ENCODE measurements at places on chromosomes 7 and 10.

- DNase-seq: no peak
Measured at GRCh38 chr10:110471566-110472139, 26.1 kb upstream of the DUSP5 start.

- no peak for DNase-seq
Measured at GRCh38 chr7:8435590-8436545, 2.5 kb downstream of the NXPH1 start.

DNA sequence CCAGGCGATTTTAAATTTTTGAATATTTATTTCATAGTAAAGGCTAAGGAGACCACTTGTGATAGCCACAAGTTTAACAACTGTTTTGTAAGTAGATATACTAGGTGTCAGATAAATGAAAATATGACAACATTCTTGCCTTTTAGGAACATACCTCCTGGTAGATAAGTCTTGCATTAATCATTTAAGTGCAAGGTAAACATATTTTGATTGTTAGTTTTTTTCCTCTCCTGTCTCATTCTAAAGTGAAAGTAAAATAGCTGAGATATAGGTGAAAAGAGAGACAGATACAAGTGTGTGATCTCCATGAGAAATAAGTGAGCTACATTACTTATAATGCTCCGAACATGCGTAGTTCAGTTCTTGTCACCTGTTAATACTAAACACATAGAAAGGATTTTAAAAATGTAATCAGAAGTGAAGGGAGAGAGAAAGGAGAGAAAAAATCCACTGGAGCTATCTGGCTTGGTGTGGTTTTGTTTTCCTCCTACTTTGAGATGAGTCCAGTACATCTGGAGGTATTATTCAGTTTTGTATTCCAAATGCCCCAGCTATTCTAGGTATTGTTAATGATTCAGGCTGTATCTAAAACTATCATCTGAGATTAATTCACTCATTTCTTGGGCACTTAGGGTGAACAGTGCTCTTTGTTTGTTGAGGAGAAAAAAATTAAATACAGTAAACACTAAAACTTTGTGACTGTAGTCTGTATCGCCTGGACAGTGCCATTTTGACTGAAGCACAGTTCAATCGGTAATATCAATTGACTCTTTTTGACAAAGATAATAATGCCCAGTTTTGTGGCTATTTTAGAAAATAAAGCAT is 21.2 kb downstream of the GLCCI1 start:
- DNase-seq: no peak

GRCh38 chr7:159147687-159148086 is 3.0 kb upstream of the VIPR2 start:
- DNase-seq: no peak

DNA sequence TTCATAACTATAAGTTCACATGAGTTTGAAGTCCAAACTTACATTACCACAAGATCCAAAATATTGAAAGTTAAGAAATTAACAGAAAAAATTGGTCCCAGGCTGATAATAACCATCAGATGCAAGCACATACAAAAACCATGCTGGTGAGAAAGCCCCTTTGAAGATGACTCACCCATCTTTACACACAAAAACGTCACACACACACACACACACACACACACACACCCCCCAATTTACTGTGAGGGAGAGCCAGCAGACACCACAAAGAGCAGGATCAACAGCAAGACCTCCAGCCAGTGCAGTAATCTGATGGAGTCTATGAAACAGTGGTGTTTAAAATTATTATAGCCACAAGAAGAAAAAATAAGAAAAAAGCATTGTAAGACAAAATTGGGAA is 50.1 kb upstream of the DRGX start:
- DNase-seq: no peak

- DNase-seq: no peak
Measured at GRCh38 chr7:95267754-95268153, 56.6 kb downstream of the PON1 start.

- DNase-seq: no peak
Measured at GRCh38 chr7:93172683-93173082, 24.5 kb upstream of the SAMD9L start.

DNA sequence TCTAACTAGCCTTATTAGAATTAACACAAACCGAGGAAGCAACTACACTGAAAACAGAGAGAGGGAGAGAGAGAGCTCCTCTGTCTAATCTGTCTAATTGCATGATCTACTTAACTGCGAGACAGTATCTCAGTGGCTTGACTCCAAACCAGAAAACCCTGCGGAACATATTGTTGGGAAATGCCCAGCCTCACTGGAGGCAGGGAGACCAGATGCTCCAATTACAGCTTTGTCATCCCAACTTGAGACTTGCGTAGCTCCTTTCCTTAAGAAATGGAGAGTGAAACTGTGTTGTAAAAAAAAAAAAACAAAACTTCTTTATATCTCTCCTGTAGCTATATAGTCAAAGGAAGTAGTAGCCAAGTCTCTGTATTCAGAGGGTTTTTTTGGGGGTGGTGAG is 52.0 kb upstream of the ZNRF2 start:
- DNase-seq: no peak

- no peak for DNase-seq
Measured at GRCh38 chr10:13681960-13682359, 95.2 kb downstream of the PRPF18 start.

GRCh38 chr7:129804111-129804889 is 148.5 kb downstream of the UBE2H start:
- no peak for DNase-seq
